ENCODE measurements at places on chromosomes 2 and 18.

- no peak for DNase-seq
Observed at GRCh38 chr18:7632152-7633098, 65.3 kb downstream of the PTPRM start.

DNA sequence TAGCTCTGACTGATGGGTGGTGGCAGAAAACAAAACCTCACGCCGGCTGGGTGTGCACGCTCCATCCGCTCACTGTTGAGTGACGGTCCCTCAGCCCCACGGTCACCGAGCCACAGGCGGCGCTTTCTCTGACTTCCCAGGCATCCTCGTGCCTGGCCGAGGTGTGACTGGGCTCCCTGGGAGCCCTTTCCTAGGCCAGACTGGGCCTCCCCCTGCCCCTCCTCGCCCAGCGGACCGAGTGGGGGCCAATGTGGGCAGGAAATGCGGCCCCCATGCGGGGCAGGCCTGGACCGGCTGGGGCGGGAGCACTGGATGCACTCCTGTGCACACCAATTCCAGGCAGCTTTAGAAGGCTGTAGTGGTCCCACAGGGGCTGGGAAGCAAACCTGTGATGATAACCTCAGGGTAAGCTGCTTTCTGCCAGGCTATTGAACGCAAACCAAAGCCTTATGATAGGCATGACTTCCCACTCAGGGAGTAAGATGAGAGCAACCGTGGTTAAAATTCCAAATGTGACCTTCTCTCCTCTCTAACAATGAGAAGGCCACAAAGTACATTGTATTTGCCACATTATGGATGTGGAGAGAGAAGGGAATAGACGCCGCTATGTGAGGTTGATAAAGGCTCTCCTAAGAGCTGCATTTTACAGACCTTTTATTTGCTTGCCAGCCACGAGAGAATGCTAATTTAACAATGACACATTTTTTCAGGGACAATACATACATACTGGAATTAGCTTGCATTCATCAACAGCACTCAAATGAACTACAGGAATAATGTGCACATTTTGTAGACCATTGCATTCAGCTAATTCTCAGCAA lies 83.9 kb upstream of the PGAP1 start:
- DNase-seq = no peak

GRCh38 chr18:23995180-23995579 lies 19.4 kb upstream of the TTC39C start:
- DNase-seq = no peak

DNA sequence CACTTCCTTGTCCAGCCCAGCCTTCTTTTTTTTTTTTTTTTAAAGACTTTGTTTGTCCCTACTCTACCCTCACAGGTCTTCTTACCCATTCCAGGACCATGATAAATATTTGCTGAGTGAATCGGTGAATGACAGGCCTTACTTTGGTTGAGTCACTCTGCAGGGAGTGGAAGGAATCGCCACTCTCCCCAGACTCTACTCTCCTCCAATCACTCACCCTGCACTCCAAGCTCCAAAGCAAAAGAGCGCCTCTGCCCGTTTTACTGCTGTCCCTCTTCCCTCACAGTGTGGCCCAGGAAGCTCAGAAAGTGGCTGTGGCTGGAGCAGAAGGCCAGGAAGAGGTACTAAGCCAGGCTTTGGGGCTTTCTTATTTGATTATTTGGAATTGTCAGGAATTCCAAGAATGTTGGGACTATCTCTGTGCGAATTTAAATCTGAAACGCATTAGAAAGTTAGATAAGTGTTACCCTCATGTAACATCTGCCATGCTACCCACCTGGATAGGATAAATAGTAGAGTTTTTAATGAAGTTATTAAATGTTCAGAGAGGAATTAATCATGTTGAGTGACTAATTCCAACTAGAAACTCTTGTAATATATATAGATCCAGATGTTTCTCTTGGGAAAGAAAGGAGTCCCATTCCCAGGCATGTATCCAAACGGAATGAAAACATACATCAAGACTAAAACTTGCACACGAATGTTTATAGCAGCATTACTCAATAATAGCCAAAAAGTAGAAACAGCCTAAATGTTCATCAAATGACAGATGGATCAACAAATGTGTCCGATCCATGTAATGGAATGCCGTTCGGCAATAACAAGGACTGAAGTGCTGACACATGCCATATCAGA lies 43.0 kb upstream of the CHMP1B start:
- DNase-seq = no peak

DNA sequence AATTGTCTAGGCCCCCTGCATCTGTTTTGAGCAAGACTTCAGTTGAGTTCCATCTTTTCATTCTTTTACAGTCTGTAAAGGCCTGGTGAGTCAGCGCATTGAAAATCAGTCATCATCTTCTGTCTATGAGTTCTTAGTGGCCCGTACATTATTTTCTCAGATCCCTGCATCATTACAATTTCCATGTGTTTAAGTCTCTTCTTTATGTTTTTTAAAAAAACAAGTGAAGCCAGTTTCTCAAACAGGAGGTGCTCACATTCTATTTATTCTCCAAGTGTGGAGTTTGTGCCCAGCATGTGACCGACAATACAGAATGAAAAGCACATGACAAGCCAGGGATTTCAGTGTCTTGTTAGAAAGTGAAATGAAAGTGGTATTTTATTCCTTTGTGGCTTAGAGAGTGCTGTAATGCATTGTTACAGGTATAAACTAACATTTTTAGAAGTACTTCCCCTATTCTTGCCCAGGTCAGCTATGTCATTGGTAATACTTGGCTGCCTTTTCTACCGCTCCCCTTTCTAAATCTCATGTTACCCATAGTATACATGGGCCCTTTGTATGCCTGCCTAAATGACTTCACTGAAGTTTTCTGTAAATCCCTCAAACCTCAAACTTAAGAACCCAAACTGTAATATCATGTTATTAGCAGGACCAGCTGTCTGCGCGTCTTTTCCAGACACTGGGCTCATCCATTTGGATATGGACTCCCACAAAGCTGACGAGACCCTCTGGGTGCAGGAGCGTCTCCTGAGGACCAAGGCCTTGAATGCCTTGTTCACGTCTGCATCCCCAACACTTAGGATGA lies 67.6 kb downstream of the FEZ2 start:
- no peak for DNase-seq

GRCh38 chr2:5369510-5369909 lies 322.7 kb upstream of the SOX11 start:
- DNase-seq = no peak

- no peak for DNase-seq
Observed at GRCh38 chr18:25743646-25744151, 346.7 kb downstream of the SS18 start.

GRCh38 chr2:8159966-8160603 lies 521.8 kb upstream of the ID2 start:
- DNase-seq = no peak

DNA sequence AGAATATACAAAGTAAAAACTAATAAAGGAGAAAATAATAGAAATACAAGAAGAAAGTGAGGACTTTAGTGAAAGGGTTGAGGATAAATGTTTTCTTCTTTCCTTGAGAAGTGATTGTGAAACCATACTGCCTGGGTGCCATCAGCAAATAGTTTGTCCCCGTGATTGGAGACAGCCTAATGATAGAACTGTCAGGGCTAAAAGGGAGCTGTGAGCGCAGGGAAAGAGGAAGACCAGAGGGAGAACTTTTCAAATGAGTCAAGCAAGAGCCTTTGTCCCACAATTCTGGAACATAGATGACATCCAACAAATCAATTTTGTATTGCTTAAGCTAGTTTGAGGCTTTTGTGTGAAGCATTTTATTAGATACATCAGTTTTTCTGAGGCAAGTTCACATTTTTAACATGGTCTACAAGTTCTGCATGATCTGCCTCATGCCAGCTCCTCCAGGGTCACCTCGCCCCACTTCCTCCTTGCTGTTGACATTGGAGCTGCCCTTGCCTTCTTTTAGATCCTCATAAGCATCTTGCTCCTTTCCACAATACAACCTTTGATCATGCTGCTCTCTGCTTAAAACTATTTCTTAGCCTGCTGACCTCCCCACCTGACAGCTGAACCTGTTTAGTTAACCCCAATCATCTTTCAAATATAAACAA lies 213.4 kb upstream of the REG3G start:
- no peak for DNase-seq

DNA sequence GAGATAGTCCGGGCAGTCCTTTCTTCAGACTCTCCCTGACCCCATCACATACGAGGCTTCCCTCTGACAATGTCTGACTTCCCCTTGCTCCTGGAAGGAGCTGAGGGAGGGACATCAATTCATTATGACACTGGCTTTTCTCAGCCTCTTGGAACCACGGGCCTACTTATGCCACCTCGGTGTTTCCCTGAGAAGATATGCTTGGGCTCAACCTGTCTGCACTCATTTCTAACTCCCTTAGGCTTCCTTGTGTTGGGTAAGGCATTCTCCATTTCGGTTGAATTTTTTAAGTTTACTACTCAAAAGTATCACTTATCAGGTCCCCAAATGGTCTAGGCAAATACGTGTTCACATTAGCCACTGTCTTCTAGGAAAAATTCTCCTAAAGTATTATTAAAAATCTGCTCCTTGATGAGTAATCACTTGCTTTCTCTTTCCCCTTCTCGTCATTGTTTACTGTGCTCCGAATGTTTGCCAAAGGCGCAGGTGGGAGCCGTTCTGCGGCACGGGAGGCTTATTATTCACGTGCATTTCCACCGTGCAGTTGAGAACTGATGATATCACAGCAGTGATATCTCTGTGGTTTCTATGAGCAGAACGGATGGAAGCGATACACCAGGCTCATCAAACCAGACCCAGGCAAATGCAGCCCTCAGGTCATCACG lies 33.1 kb downstream of the ARL4C start:
- DNase-seq = peak; percentile 54

GRCh38 chr2:192500550-192501200 lies 305.9 kb upstream of the TMEFF2 start:
- no peak for DNase-seq

DNA sequence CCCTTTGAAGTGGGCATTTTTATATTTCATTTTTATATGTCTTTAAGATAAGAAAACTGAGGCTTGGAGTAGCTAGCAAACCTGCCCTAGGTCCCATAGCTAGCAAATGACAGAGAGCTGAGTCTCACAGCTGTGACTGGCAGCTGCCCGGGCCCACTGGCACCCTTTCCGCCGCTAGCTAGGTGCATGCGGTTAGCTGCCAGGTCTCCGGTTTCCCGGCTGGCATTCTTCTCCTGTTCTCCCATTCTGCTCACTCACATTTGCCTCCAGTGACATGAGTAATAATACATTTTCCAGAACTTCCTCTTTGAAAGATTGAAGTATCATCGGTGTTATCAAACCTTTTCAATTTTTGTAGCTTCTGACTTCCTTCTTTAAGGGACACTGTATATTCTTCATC lies 38.7 kb downstream of the MTCL1 start:
- DNase-seq = no peak

DNA sequence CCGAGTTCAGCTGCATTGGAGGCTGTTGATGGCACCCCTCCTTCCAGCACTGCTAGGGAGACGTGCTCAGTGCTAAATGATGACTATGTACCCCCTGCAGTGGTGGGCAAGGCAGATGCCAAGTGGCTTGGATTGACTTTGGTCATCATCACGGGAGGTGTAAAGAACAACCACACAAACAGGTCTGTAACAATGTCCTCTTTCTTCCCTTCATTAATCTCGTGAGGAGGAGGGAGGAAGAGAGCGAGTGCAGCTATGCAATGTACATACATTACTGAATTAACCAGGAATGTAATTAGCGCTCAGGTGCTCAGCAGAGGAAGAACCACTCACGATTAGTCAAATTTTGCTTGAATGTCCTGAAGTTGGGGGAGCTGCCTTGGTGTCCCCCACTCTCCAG lies 173.9 kb upstream of the SKOR2 start:
- no peak for DNase-seq

All from NCI-H187 treated with DMSO at 0.1 percent for 48 hours (cell line).